HL-60 (cell line): ENCODE measurements at places on chromosomes 7 and 10.

- no peak for DNase-seq
These were observed 334.5 kb upstream of the SORCS1 start for GRCh38 chr10:107498983-107499382.

- peak; percentile 26 for DNase-seq
These were observed 37.8 kb downstream of the SFMBT2 start for GRCh38 chr10:7373039-7373438.

DNA sequence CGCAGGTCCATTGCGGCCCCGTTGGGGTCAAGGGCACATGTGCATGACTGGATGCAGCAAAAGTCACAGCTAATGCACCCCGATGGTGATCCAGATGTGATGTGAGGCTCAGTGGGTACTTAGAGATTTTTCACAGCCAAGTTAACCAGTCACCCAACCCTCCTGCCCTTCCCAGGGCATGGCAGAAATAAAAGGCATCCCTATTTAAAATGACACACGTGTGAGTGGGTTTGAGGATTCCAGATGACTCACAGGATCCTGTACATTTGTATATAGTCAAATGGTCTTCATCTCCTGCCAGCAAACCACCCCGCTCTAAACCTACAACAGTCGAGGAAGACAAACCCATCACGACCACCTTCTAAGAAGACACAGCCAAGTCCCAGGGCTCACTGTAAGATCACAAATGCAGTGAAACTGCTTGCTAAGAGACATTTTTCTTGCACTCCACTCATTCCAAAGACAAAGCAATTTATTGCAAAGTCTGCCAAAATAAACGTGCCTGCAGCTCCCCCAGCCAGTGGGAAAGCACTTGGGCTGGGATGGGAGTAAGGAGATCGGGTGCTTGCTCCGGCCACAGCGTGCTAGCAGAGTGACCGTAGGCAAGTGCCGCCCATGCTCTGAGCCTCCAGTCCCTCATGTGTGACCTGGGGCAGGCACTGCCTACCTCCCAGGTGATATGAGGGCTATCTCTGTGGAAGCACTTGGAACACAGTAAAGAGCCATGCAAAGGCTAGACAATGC, 86.6 kb upstream of the MACROH2A2 start:
- DNase-seq = no peak

DNA sequence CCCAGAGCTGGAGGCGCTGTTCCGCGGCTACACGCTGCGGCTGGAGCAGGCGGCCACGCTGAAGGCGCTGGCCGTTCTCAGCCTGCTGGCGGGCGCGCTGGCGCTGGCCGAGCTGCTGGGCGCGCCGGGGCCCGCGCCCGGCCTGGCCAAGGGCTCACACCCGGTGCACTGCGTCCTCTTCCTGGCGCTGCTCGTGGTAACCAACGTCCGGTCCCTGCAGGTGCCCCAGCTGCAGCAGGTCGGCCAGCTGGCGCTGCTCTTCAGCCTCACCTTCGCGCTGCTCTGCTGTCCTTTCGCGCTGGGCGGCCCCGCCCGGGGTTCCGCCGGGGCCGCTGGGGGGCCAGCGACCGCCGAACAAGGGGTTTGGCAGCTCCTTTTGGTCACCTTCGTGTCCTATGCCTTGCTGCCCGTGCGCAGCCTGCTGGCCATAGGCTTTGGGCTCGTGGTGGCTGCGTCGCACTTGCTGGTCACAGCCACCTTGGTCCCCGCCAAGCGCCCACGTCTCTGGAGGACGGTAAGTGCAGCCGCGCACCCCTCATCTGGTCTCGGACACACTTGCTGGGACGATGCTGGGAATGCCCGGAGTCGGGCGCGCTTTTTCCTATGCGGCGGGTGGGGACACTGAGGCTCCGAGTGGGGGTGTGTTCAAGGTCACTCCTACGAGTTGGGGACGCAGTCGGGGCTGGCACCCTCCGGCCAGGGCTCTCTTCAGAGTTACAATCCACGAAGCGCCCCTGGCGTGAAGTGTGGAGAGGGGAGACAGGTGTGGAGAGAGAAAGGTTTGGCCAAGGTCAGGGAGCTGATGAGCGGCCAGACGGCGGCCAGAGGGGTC, 717 bp downstream of the ADCY1 start:
- DNase-seq = peak; percentile 34

DNA sequence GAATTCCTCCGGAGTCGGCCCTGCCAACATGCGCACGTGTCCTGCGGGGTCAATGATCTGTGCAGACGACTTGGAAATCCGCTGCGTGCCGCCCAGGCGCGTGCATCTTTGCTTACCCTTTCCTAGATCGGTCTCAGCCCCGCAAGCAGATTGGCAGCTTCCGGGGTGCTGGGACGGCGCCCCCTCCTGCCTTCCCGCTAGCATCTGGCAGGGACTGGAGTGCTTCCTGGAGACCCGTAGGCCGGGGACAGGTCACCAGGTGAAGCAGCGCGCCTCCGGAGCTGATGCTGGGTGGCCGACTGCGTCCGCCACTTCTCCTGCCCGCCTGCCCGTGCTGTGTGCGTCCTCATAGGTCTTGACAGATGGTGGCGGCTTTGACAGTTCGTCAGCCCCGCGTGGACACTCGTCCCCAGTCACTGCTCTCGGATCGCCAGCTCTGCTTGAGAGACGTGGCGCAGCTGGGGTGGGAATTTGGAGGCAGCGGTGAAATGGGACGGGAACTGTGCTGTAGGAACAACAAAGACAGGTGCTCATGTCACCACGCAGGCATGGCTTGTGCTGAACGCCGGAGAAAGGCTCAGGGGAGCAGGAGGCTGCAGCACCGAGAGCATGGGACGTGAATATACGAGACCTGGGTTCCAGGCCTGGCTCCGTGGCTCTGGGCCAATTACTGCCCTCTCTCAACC, 21.9 kb upstream of the KCNK18 start:
- DNase-seq = no peak

DNA sequence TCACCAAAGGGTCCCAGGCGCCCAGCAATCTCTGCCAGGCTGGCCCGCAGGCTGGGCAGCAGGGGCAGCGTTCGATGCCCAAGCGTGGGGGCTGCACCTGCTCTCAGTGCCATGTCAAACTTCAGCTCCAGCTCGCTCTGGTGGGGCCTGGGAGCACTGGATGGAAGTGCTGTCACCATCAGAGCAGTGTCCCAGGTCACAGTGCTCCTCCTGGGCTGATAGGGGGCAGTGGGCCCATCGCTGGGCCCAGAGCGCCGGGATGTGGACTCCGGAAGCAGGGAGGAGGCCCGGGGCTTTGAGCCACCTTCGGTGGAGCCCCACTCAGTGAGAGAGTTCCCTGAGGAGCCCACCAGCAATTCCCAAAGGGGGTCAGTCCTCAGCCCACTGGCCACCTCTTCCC, 2.2 kb downstream of the PRRT4 start:
- no peak for DNase-seq

GRCh38 chr10:101244321-101245050, 15.2 kb upstream of the LBX1 start:
- no peak for DNase-seq

GRCh38 chr7:155154586-155154985, 84.5 kb downstream of the HTR5A start:
- no peak for DNase-seq

- DNase-seq = no peak
These were observed 66.8 kb downstream of the CCDC6 start for GRCh38 chr10:59839576-59839975.

DNA sequence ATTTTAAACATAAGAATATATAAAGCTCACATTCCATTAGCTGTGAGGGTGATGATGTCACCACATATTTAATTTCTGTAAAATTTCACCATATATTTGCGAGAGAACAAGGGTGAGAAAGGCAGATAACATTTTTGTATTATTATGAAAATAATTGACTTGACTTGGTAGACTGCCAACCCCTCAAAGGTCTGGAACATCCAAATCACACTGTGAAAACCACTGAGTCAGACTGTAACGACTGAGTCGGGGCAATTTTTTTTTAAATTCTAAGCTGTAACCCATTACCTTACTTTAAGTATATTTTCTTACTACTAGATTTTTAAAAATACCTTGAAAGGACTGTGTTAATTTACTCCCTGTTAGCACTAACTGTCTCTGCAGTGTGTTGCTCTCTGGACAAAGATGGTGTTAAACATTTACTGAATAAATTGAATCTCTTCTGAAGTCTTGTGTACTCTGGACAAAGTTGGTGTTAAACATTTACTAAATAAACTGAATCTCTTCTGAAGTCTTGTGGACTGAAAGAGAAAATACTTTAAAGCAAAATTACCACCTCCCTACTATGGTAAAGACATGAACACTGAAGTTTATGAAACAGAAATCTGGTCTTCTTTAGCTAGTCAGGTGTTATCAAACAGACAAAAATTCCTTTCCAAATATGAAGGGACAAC, 14.1 kb downstream of the PDZD8 start:
- DNase-seq = no peak

DNA sequence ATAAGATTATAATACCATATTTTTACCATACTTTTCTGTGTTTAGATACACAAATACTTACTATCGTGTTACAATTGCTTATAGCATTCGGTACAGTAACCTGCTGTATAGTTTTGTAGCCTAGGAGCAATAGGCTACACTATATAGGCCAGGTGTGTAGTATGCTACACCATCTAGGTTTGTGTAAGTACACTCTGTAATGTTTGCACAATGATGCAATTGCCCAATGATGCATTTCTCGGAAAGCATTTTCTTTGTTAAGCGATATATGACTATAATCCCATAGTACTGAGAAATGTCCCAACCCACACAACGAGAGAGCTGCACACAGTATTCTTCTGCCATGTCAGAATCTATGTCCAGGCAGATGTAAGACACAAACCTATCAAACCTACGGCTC, 160.0 kb downstream of the NEBL start:
- no peak for DNase-seq

DNA sequence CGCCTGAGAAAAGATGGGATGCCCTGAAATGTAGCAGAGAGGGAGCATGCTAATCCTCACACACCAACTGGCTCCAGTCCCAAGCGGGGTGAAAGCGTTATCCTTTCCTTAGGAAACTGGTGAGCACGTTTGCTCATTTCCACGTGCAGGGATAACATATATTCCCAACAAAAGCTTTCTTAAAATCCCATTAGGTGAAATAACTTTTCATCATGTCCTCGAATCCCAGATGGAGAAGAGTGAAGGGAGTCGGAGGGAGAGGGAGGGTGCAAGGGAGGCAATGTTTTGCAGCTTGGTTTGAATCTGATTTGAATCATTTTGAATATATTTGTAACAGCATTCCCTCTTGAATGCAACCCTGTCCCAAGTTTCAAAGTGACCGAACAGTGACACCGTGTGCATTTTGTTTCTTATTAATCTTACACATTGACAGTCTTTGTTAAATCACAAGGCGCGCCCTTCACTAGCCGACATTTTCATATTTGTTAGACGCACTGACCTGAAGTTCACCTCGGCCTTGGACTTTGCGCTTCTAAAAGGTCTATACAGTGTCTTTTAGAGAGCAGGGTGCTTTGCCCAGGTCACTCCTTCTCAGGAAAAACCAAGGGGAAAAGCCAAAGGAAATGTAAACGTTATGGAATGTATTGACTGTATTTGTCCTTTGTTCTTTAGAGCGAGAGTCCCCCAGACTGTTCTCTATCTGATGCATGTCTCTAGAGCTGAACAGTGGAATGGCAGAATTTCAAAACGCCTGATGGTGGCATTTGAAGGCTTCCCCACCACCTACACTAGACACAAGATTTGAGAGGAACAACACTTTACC, 3.1 kb upstream of the HOXA4 start:
- DNase-seq = no peak

- no peak for DNase-seq
These were observed 28.7 kb upstream of the NAMPT start for GRCh38 chr7:106313456-106313901.

- DNase-seq = no peak
These were observed 65.3 kb downstream of the EBF3 start for GRCh38 chr10:129898706-129899268.

DNA sequence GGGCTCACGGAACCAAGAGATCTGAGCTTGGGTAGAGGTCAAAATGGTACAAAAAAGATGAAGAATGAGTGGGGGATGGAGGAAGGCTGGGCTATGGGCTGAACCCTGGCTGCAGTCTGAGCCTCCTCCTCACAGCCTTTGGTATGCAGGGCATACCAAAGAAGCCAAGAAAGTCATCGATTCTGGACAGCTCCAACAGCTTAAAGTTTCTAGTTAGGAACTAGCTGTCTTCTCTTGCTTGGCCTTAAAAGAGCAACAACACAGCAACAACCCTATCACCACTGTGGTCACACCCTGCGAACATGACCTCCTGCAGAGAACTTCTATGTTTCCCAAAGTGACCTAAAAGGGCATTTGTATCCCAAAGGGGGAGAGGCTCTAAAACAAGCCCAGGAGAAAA, 126.1 kb upstream of the EFCAB10 start:
- no peak for DNase-seq

- no peak for DNase-seq
These were observed 1224.4 kb downstream of the REEP3 start for GRCh38 chr10:64745565-64745964.

GRCh38 chr10:14409856-14410458, 79.2 kb upstream of the FRMD4A start:
- DNase-seq = no peak

DNA sequence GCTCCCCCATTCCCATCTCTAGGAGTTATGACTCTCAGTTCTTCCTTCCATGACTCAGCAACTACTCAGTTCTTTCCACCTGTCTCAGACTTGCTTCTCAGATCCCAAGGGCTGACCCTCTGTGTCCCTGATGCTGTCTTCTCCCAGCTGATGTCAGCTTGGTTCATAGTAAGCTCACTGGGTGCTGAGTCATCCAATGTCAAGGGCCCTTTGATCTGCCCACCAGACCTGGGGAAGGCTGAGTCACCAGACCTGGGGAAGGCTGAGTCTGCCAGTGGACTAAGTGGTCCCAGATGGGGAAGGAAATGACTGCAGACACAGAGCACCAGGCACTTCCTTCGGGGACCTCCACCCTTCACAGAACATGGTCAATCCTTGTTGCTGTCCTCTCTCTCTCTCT, 76.1 kb upstream of the ZEB1 start:
- peak; percentile 8 for DNase-seq

GRCh38 chr7:33677556-33677955, 227.8 kb upstream of the BMPER start:
- DNase-seq = no peak

DNA sequence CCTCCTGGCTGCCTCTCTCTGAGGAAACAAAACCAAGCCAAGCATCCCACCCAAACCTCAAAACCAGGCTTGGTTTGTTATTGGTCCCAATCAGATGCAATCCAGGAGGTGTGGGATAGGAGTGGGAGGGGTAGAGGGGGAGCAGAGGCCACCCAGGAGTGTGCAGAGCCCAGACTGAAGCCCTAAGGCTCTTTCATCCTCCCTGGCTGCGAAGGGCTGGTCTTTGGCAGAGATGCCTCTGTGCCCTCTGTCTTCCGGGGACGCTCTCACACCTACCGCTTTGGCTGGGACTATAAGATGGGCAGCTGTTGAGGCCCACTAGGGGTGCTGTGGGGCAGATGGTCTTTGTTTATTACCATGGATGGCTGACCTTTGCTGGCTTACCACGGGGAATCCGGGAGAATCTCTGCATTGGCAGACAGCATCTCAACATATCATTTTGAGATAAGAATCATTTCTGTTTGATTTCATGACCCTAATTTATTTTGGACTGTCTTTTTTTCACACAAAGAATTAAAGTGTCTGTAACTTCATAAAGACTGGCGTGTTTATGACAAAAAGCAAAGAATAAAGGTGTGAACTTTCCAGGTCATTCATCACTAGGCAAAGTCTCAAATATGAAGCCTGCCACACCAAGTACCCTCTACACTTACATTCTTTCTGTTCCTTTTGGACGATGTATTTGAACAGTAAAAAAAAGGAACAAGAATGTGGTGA, 6.5 kb upstream of the DENND2A start:
- DNase-seq = peak; percentile 28
